ENCODE measurements at places on chromosomes 4 and X.

DNA sequence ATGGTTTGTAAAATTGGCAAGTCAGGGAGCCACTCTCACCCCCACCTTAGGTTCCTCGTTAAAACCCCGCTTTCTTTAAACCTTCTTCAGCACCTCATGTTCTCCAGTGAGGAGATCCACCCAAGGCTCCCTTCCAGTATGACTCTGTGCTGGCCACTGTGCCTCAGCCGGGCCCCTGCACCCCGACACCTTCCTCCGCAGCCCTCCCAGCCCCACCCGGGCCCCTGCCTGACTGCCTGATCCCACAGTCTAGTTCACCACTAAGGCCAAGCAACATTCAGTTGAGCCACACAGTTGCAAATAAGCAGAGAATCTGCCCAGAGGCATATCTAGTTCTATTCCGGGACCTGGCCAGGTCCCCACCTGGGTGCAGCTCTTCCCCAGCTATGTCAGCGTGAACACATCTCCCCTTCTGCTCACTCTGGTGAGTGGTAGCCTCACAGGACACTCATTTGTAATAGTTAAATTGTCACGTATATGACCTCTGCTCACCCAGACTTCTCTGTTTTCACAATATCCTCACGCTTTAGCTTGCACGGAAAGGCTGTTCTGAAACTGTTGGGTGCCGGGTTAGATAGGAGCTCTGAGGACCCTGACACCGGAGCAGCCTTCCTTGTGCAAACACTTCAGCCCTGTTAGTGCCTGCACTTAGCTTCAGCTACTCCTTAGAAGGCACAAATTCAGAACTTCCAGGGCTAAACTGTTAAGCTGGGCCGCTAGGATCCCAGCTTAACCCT, 146.8 kb downstream of the DCTD start:
- DNase-seq, result no peak

DNA sequence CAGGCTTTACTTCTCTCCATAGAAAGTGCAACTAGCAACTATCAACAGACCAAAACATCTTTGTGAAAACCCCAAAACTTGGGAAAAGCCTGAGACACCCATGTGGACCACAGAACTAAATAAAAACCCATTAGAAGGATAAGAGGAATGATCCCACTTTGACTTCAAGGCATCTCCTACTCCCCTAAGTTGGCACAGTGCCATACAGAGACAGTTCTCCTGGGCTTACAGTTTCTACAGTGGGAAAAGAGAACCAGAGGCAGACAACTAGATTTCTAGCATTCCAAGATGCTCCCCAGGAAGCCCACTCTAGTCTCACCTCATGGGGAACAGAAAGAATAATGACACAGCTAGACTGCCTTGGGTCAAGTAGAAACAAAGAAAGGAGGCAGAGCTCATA, 20.4 kb downstream of the TMLHE start:
- no peak for DNase-seq

DNA sequence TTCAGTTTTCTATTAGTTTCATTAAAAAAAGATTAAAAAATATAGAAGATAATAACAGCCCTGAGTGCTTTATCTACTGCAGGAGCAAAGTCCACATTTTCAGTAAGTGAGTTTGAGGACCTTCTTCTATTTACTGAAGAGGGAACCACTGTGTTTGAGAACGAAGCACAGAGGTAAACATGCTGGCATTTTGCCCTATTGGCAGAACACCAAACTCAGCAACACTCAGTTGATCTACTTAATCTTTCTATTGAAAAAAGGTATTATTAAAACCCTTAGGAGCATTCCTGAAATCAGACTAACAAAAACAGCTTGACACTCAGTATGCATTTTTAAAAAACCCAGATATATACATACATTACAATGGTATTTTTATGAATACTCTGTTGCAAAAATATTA, 1496.7 kb downstream of the TECRL start:
- DNase-seq, result no peak

DNA sequence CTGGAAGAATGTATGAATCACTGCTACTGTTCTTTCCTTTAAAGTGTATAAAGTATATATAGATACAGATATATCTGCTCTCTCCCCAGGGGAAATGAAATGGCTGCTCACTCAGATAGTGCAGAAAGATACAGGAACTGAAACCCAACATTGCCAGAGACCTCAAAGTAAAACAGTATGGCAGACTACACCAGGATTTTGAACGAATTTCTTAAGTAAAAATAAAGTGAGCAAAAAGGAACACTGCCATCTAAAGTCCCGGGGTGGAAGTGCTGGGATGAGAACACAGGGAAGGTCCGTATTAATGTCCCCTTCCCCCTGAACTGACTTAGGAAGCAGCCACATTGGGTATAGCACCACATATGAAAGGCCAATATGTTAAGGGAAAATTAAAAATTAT, 93.4 kb downstream of the TMA16 start:
- DNase-seq, result no peak

DNA sequence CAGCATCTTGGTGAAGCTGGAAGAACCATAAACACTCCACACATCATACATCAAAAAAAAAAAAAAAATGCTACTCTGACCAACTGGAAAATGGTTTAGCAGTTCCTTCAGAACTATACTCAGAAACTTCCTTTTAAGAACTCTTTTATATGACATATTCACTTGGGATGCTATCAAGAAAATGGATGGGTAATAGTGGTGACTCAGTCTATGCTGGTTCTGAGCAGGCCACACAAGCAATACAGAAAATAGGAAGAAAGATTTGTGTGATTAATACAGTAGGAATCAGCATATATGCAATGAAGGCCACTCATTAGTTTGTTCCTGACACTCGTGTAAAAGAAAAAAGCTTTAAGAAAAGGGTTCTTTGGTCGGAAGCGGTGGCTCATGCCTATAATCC, 123.5 kb upstream of the FAT4 start:
- DNase-seq, result no peak

Measured in stimulated activated CD8-positive, alpha-beta memory T cell treated with anti-CD3 and anti-CD28 coated beads, Interleukin-15, amount 100 ng/mL, for 48 hours (primary cell).